ENCODE measurements at places on chromosomes 6 and 20.

- no peak for DNase-seq
Measured at GRCh38 chr6:109236115-109237076, 141.1 kb downstream of the CEP57L1 start.

GRCh38 chr6:119076576-119077390, 1.7 kb downstream of the FAM184A start:
- no peak for DNase-seq

DNA sequence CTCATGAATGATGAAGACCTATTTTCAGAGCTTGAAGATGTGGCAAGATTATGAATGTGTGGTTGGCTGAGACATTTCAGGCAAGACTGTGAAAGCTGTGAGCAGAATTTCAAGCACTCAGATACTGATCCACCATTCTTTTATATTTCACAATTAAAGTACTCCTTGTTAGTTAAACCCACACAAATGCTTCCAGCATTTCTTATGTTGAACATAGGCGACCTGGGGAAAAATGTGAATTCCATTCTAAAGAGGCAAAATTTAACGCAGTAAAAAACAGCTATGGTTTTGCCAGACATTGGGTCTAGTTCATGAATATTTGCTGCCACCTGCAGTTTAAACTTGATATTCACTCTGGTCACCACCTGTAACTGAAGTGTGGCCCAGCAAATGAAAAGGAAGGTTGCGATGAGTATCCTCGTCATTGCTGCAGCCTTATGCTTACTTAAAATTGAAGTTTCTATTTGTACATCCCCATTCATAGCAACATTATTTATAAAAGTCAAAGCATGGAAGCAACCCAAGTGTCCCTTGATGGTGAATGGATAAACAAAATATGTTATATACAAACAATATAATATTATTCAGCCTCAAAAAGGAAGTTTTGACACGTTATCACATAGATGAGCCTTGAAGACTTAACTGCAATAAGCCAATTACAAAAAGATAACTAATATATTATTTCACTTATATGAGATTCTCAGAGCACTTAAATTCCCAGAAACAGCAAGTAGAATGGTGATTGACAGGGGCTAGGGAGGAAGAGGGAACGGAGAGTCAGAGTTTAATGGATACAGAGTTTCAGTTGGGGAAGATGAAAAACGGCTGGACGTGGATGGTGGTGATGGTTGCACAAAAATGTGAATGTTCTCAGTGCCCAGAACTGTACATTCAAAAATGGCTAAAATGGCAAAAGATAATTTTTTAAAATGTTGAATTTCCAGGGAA, 32.4 kb upstream of the FAM184A start:
- peak; percentile 18 for DNase-seq

DNA sequence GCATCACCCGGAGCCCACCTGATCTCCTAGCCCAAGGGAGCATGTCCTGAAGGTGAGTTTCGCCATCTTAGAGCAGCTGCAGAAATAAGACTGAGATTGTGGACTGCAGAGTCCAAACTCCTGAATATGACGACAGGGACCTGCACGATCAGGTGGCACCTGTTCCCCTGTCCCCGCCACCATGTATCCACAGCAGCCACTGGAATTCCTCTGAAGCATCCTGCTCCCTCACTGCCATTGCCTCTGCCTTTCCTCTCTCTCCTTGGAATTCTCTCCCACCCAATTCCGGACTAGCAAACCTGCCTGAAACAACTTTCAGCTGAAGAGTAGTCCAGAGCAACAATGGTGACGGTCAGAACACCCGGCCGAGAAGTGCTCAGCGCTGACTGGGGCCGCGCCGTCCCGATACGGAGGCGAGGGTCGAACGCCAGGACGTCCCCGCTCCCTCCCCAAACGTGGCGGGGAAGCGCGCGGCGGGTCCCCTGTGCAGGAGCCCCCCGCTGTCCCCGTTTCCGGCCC, 694 bp upstream of the FAM120B start:
- DNase-seq, result no peak

DNA sequence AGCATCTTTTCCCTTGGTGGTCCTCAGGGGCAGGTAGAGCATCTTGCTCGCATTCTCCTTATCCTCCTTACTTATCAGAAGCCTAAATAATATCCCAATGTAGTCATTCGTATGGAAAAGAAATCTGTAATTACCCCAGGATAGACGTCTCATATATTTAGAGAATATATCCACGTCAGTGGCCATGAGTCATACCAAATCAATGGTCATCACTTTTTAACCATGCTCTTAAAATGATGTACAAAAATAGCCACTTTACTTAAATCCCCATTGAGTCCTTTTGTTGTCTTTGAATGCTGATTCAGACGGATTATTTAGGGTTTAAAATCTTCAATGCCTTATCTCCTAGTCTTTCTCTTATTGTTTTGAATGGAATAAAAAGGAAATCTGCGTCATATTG, 231.7 kb upstream of the STXBP5 start:
- DNase-seq, result no peak

- no peak for DNase-seq
Measured at GRCh38 chr20:23050847-23051627, 1.6 kb upstream of the THBD start.

- DNase-seq, result no peak
Measured at GRCh38 chr6:156779206-156780094, 2.3 kb downstream of the ARID1B start.

- no peak for DNase-seq
Measured at GRCh38 chr6:122042960-122043735, 356.3 kb upstream of the HSF2 start.

GRCh38 chr20:20450521-20450920, 82.6 kb downstream of the INSM1 start:
- no peak for DNase-seq

- DNase-seq, result no peak
Measured at GRCh38 chr20:38894091-38894847, 31.9 kb upstream of the FAM83D start.

DNA sequence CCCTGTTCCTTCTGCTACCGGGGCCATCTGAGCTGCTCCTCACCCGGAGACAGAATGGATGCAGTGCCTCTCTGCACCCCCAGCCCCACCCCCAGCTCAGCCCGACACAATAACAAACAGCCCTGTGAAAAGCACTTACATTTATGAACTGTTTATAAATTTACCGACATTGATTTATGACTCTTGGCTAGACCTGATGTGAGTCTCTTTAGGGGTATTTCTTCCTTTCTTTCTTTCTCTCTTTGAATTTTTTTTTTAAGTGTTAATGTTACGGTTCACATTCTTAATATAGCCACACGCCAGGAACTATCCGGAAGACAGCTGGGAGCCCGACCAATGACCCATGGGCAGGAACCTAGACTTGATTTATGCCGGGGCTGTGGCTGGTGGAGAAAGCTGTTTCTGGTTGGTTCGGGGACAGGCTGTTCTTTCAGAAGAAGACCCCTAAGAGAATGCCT, 266.3 kb downstream of the CDC5L start:
- DNase-seq, result no peak

DNA sequence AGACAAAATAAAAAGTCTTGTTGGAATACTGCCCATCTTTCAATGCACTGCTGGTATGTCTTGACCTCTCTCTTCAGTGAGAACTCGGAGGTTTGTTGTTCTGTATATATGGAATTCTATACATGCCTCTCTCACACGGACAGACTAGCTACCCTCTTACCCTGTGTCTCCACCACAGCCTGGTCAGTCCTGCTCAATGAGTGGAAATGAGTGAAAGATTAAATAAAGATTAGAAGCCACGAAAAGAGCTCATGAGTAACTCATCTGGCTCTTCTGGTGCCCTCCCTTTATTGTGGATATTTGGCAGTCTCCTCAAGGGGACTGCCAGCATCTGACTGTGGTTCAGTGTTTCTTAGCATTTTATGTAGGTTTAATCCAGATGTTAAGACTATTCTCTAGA, 262.8 kb upstream of the MAP3K7 start:
- no peak for DNase-seq

- DNase-seq, result no peak
Measured at GRCh38 chr20:24825591-24825990, 123.5 kb upstream of the CST7 start.

DNA sequence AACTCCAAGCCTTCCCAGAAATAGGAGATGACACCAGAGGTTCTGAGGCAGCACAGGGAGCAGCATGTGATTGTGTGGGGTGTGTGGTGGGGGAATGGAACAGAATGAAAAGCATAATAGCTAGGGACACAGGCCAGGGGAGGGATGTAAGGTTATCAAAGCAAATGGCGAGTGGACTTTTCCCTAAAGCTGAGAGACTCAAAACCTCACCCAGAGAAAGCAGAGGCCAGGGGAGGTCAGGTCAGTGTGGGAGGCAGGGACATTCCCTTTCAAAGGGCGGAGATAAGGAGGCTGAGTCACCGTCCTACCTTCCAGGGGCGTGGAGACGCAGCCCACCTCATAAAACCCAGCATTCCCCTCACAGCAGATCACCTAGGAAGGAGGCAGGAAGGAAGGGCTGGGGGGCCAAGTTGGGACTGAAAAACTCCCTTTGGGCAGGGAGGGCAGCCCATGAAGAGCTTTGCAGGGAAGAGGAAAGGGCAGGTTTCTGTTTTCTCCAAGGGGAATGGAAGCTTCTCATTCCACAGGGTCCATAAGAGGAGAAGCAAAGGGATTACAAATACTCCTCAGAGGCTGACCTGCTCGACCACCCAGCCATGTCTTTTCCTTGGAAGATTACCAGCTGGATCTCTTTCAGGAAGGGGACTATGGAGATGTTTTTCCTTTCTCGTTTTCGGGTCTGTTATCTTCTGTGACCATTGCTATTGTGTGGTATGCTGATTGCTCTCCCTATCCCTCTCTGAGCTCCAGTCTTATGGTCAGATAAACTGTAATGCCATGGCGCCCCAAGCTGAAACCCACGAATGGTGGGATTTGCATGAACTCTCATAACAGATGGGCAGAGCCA, 9.6 kb upstream of the LY6G5C start:
- DNase-seq, result no peak

- no peak for DNase-seq
Measured at GRCh38 chr20:8918145-8918544, 150.7 kb upstream of the PLCB4 start.

GRCh38 chr20:35007413-35007812, 51.7 kb downstream of the MYH7B start:
- no peak for DNase-seq

- no peak for DNase-seq
Measured at GRCh38 chr6:105620878-105621277, 218.0 kb upstream of the PREP start.

DNA sequence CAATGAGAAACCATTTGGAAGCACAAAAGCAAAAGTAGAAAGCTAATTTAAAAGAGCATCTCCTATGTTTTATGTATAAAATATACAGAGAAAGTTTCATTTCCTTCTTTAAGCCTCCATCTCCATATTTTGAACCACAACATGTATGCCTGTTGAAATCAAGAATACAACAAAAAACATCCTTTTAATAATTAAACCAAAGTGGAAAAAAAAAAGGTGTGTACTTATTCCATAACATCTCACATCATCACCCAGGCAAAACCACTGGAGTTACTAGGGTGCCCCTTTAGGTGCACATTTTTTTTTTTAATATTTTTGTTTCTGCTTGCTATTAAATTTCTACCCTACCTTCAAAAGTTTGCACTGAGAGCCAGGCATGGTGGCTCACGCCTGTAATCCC, 43.0 kb downstream of the EDN1 start:
- DNase-seq, result no peak

- DNase-seq, result no peak
Measured at GRCh38 chr6:43819958-43820357, 49.9 kb downstream of the VEGFA start.

DNA sequence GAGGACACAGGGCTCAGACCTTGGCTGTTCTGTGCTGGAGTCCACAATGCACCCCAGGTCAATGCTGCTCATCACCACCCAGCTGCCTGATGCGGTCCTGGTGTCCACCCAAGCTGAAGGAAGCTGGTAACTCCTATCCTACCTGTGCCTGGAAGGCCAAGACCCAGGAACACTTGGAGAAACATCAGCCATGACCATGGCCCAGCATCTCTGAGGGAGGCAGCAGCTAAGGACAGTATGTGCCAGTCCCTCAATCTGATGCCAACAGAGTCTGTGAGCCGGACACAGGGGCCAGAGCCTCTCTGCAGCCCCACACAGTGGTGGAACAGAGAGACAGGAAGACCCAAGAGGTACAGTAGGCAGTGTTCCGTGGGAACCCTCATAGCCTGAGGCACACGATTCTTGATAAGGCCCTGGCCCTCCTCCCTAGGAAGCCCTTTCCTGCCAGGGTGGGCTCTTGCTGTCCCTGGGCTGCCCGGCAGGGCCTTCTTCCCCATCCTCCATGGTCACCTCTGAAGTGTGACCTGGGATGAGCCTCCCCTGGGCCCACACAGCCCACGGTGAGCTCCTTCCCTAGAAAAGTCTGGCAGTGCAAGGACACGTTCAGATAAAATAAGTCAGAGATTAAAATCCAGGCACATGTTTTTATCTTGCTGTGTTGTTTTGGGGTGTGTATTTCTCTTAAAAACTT, 170.7 kb downstream of the THBS2 start:
- no peak for DNase-seq

DNA sequence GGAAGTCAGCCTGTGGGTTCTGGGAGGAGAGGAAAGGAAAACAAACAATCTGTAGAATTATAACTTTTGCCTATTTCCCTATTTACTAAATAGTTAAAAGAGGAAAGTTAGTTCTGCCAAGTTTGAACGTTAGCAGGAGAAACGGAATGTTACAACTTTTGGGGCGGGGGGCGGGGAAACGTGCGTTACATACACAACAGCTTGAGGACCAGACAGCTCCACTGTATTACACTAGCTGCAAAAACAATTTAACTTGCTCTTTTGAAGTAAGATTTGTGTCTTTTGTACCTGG, 498 bp upstream of the PRDM1 start:
- no peak for DNase-seq

GRCh38 chr20:54601831-54602515, 126.6 kb downstream of the DOK5 start:
- DNase-seq, result no peak

DNA sequence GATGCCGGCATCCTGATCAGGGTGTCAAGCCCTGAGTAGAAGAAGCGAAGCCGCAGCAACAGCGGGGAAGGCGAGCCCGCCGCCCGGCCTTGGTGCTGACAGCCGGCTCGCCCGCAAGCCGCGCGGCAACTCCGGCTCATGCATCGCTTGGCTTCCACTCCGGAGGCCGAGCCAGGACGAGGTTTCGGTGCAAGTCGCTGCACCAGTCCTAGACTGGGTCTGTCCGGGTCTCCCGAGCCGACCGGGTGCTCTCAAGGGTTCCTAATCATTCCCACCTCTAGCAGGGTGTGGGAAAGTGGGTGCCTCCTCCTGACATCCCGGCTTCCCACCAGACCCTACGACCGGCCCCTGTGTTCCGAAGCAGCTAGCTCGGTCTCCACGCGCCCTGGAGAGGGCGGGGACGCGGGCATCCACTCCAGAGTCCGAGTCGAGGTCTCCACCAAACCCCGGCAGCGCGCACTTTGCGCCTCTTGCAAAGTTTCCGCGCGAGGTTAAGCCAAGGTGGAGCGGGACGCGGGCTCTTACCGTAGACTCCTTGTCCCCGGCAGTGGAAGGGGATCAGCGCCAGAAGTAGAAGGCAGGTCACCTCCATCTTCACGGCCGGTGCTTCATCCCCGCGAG, 1.4 kb downstream of the MDGA1 start:
- no peak for DNase-seq

Data from stimulated activated CD4-positive, alpha-beta T cell treated with anti-CD3 and anti-CD28 coated beads, TNF-alpha, amount 100 ng/mL, for 1 hour (primary cell).